ENCODE measurements at places on chromosomes 6 and 20.

DNA sequence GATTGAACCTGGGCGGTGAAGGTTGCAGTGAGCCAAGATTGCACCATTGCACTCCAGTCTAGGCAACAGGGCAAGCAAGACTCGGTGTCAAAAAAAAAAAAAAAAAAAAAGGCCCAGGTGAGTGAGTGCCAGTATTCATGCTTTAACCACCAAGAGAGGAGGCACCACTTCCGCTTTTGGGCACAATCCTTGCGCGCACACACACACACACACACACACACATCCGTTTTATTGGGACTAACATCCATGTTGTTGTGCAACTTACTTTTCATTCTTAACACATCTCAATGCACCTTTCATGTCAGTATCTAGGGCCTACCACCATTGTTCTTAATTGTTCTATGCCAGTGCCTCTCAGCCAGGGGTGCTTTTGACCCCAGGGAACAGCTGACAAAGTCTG, 263.0 kb downstream of the CDC5L start:
- no peak for DNase-seq

DNA sequence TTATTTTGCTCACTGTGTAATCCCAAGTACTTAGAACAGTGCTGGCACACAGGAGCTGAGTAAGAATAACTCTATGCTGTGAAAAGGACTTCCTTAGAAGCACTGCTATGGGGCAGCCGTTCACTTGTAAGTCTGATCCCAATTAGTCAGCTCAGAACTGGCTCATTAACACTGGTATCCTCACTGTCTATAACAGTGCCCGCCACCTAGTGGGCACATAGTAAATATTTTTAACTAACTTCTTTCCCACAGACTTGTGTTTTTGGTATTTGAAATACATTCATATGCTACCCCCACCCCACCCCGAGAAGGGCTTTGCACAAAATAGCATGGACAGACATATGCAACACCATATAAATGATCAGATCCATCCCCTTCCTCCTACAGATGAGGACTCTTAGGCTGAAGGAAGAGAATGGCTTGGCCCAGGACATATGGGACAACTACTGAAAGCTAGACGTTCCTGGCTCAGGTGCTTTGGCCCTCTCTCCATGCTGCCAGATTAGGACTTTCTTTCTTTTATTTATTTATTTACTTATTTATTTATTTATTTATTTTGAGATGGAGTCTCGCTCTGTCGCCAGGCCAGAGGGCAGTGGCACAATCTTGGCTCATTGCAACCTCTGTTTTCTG, 47.1 kb downstream of the DST start:
- DNase-seq, result peak; percentile 58

DNA sequence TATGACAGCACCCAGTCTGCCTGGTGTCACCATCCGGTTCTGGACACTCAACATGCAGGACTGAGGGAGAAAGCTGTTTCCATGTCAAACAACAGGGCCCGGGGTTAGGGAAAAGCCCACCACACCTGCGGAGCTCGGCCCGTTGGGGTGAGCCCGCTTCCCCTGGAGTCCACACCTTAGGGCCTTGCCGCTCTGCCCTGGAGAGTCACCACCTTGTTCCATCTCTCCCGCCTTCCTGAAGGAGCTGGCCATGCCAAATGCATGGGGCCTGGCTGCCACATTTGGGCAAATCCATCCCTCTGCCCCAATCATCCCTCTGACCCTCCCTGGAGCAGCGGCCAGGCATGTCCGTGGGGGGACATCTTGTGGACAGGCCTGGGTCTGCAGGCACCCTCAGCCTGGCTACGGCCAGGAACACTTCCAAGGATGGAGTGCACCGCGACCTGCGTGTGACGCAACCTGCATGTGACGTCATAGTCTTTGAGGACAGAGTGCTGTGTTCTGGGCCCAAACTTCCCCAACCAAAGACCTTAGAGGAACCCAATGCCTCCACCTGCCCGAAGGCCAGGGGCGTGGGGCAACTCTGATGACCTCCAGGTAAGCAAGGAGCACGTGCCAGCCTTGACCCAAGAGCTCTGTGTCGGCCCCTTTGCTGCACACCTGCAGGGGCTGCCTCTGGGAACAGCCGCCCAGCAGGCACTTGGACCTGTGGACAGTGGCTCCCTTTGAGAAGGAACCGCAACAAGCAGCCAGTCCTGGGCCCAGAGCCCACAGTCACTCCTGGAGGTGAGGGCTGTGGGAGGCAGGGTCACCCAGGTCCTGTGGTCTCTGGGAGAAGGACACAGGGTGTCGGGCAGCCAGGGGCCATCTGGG, 1.7 kb downstream of the CABLES2 start:
- no peak for DNase-seq

GRCh38 chr6:50198245-50198644, 148.5 kb upstream of the DEFB112 start:
- no peak for DNase-seq

Data from activated CD8-positive, alpha-beta T cell treated with anti-CD3 and anti-CD28 coated beads for 36 hours (primary cell).